ENCODE measurements at places on chromosomes 13 and 19. TPM values are rescaled to one million over a fixed set of nuclear protein-coding genes. Genes with fewer than 3 reads are reported as not detected.

Gene ZNF546
- total RNA-seq = 7.1 TPM

Gene ZNF345
- total RNA-seq = 5.5 TPM

Gene EFNB2
- 3.4 TPM for total RNA-seq

Gene SRRM5
- total RNA-seq = not detected

Gene PDE4C
- not detected for total RNA-seq

Data from fibroblast of the aortic adventitia (primary cell).